MG63 (cell line): ENCODE measurements at places on chromosomes 4 and X. TPM values are rescaled to one million over a fixed set of nuclear protein-coding genes. Genes with fewer than 3 reads are reported as not detected.

- peak; percentile 88 for DNase-seq
Measured at GRCh38 chrX:155881158-155881993, at the start of gene VAMP7. Gene VAMP7 (plus strand): TSS chrX:155881345. CDS start chrX:155889467, 8,122 bp downstream.

GRCh38 chrX:18353931-18354368, 538 bp downstream of the SCML2 start:
- peak; percentile 13 for DNase-seq

GRCh38 chr4:153159728-153160221, 44.5 kb upstream of the TRIM2 start:
- no peak for DNase-seq

AMTN gene
- total RNA-seq = 2.6 TPM in 1 of 2 replicates, not detected in the other

PRDX4 gene
- total RNA-seq = 554 and 568 TPM in 2 replicates

CXCL8 gene
- total RNA-seq = 4.5 and 12.3 TPM in 2 replicates

GRCh38 chr4:24181005-24181404, 291.2 kb upstream of the PPARGC1A start:
- no peak for DNase-seq

P2RY10 gene
- not detected in 2 replicates for total RNA-seq

DNA sequence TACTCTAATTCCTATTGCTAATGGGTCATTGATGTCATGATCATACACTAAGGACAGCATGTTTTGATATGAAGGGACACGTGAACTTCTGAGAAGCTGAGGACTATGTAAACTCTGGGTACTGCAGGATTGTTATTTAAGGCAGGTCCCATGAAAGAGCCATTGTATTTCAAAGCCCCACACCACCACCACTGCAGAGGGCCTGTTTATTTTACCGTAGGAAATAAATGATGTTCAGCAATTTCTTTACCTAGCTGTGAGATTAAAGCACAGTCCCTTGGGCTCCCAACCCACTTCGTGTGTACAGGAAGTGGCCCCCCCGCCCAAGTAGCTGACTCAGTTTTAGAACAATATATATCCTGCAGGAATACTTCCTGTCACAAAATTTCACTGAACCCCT, 89.8 kb upstream of the ACSL4 start:
- peak; percentile 16 for DNase-seq

DNA sequence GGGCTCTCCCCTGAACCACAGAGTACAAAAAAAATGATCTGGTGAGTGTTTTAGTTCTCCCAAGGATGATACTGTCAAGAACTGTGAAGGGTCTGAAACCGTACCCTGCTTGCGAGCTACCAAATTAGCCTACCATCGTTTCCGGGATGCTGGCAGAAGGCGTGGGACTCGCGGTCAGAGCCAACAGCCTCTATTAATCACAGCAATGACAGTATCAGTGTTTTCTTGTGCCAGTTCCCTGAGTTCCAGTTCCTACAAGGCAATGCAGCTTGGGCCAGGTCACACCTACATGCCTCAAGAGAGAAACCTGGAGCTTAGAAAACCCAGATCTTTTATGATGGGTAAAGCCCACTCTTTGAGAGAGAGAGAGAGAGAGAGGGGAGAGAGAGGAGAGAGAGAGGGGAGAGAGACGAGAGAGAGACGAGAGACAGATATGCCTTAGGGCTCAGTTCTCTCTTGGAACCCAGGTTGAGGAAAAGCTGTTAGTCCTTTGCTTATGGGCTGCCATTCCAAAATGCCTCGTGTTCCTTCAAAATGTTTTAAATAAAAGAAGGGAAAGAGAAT, 327.8 kb downstream of the ARHGAP10 start:
- no peak for DNase-seq

STATH gene
- total RNA-seq = not detected in 2 replicates

- no peak for DNase-seq
Measured at GRCh38 chrX:20215565-20215964, 51.1 kb downstream of the RPS6KA3 start.

DNA sequence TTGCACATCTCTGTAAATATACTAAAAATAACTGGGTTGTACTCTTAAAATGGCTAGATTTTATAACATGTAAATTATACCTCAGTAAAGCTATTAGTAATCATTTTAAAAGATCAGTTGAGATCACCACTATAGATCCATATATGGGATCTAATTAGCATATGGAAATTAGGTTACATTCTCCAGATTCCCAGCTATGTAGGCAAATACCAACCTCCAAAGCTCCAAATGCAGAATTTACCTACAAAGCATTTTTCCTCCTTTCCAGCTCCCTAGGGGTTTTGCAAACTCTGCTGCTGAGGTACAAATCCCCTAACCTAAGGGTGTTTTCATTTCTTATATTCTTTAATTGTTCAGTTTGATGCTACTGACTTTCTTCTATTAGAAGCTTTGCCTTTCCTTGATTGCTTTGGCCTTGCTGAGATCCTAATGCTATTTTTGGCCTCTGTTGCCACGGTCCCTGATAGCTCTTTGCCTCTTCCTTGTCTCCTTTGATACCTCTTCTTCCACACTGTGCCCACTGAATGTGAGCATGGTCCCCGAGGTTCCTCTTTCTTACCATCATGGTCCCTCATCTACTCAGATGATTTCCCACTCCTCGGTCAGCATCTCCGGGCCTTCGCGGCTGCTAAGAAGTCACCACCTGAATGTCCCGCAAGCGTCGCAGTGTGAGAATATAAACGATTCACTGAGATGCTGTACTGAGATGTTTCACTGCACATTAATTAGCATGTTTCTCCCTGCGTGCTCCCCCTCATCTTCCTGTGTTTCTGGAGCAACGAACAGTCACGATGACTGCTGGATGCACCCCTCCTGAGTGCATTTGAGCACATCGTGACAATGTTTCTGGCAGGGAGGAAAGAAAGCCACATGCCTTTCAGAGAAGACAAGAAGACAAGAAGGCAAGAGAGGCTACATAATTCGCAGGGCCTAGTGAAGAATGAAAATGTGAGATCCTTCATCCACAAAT, 23.8 kb downstream of the ENPP6 start:
- DNase-seq = no peak

DNA sequence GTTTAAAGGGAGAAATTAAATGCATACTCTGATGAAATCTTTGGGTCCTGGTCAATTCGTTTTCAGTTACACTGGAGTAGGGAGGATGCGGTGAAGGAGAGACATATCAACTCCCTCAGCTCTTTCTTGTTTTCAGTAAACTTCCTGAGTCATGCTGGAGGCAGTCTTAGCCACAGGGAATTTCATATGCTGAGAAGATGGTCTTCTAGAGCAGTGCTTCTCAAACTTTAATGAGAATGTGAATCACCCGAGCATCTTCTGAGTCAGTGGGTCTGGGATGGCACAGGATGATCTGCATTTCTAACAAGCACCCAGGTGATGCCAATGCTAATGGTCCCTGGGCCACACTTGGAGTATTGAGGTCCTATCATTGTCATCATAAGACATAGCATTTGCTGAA, 214.5 kb downstream of the KIT start:
- DNase-seq = no peak

PHKA1 gene
- total RNA-seq = 1.6 and 2.1 TPM in 2 replicates

GRCh38 chr4:52822583-52822971, 39.5 kb upstream of the RASL11B start:
- no peak for DNase-seq

CPZ gene
- total RNA-seq = 1.1 TPM in 1 of 2 replicates, not detected in the other

DNA sequence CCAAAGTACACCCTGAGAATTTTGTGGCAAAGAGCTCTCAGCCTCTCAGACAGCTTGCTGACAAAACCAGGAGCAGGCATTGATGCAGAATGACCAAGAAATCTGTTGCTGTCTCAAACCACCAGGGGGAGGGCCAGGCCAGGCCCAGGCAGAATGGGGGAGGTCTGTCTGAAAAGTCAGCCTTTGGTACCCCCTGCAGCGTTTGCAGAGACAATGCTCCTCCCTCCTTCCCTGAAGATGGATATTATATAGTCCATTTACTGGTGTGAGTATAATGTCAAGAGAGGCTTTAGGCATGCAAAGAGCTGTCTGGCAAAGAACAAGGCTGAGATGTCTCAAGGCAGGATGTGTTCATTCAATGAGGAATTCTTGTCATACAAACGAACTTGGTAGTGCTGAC, 52.9 kb upstream of the TRPC5OS start:
- peak; percentile 7 for DNase-seq

UCHL1 gene
- total RNA-seq = 296 and 355 TPM in 2 replicates

CXCR3 gene
- not detected in 2 replicates for total RNA-seq

GRCh38 chr4:151690876-151691275, 69.9 kb downstream of the GATB start:
- DNase-seq = no peak

DNA sequence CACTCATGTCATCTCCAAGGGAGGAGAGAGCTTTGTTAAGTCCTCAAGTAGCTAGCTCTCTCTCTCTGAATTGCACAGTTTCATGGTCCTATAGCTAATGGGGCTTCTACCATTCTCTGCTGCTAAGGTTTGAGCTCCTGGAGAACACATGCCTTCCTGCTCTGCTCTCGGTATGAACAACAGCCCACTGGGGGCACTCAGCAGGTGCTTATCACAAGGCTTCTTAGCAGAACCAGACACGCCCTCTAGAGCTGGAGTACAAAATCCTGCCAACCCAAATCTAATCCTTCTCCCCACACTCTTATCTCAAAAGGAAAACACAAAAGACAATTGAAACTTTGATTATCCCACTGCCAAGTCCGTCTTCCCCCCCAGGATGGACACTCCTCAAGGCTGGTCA, 176.5 kb downstream of the HS3ST1 start:
- no peak for DNase-seq

GRCh38 chr4:182745237-182745636, 171.9 kb downstream of the DCTD start:
- DNase-seq = no peak

BEX5 gene
- total RNA-seq = not detected in 2 replicates

PCYT1B gene
- total RNA-seq = 0.07 TPM in 1 of 2 replicates, not detected in the other
